Kidney (tissue), 22 donors: ENCODE measurements at places on chromosomes 13 and 19. TPM values are rescaled to one million over a fixed set of nuclear protein-coding genes. Genes with fewer than 3 reads are reported as not detected.

The OR10H1 gene
- 0.09 TPM for total RNA-seq

The MIR17HG gene
- 5.7 TPM for total RNA-seq

The CERS4 gene
- 36.5 TPM for total RNA-seq

The GJB2 gene
- 5.0 TPM for total RNA-seq

The PABPC3 gene
- total RNA-seq, result 0.22 TPM

The CDC34 gene
- 33.8 TPM for total RNA-seq

The CYP2F1 gene
- not detected for total RNA-seq

The PTPRH gene
- total RNA-seq, result 2.8 TPM

- DNase-seq, result no peak
These were observed 81.9 kb downstream of the ZNF726 start for GRCh38 chr19:23996549-23996948.

DNA sequence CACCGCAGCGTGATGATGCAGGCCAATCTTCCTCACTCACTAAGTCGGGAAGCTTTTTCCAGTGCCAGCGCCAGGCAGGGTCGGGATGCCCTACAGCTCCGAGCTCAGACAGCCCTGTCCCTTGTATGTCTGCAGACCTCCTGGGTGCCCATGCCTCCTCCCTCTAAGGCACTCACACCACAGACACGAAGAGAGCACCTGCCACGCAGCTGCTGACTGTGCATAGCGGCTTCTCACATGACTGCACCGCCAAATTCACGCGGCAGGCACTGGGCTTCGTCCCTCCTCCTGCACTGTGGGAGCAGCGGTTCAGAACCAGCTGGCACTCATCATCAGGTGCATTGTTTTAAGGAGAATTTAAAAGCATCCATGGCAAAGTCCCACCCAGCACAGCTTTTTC is 88.1 kb downstream of the SLC7A1 start:
- DNase-seq, result no peak

- DNase-seq, result no peak
These were observed 350.0 kb downstream of the DCT start for GRCh38 chr13:94129490-94129894.

DNA sequence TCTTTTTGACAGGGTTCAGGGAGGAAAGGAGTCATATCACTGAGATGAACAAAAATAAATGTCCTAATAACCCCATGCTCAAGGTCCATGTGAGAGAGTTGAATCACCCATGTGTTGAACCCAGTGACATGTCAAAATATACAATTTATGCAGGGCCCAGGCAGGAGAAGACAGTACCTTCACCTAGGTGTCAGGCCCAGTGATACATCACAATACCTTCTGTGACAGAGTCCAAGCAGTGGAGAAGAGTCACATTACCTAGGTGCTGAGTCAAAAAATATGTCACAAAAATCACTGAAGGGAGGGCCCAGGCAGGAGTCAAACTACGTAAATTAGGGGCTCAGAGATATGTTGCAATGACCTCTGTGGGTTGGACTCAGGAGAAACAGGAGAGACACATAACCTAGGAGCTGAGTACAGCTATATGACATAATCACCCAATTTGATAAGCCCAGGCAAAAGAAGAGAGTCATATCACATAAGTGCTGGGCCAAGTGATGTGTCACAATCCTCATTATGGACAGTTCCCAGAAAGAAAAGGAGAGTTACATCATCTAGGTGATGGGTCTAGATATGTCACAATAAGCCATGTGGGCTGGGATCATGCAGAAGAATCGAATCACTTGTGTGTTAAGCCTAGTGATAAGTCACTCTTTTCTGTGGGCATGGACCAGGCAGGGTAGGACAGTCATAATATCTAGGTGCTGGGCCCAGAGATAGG is 13.8 kb upstream of the ZNF724 start:
- DNase-seq, result no peak

GRCh38 chr19:38893341-38893771 is 6.1 kb downstream of the SIRT2 start:
- DNase-seq, result no peak

GRCh38 chr13:101773062-101773461 is 320.6 kb downstream of the ITGBL1 start:
- peak; percentile 21 for DNase-seq

- no peak for DNase-seq
These were observed 291.1 kb downstream of the GPC6 start for GRCh38 chr13:93517658-93518057.

- no peak for DNase-seq
These were observed 10.7 kb downstream of the HS6ST3 start for GRCh38 chr13:96100457-96101220.

DNA sequence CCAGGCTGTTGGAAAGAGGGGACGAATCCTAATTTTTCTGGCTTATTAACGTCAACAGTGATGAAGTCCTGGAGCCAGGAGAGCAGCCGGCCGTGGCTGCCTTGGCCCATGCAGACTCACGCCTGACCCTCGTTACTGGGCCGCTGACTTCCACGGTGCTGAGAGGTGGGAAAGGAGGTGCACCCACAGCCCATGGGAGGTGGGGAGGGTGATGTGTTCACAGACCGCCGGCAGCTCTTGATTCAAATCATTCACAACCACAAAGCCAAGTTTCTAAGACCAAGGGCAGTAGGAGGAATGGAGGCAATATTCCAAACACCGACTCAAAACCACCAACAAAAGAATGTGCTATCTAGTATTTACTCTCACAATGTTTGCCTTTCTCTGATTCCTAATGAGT is 24.3 kb downstream of the COL4A2 start:
- DNase-seq, result no peak

GRCh38 chr13:112113348-112113747 is 46.4 kb downstream of the SOX1 start:
- no peak for DNase-seq

DNA sequence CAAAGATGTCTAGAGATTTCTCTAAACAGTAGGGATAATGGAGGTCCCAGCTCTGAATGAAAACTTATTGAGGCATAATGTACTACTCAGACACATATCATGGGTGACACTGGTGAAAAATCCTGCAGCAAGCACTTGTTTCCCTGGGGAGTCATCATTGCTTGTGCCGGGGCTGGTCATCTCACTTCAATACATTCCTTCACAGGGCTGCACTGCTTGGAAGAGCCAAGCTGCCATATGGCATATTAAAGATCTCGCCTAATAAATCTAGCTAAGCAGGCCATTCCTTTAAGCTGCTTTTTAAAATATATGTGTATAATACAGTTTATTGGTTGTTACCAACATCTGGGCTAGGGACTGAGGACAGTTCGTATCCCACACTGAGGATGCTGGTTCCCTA is 332.2 kb upstream of the GPC6 start:
- DNase-seq, result no peak

DNA sequence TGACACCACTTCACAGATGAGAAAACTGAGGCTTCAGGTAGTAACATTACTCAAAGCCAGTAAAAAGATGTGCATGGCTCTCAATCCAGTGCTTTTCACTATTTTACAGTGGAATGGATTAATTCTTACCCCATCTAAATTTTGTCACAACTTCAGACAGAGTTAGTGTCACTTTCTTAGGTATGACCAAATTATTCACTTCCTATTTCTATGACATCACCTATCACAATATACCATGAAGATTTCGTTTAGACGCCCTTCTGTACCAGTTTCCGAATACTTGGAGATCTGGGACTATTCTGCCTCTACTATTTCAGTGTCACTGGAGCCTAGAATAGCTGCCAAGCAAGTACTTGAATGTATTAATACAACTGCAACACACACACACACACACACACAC is 437.5 kb downstream of the KLF12 start:
- DNase-seq, result no peak

GRCh38 chr13:41520016-41520659 is 62.8 kb downstream of the RGCC start:
- no peak for DNase-seq

DNA sequence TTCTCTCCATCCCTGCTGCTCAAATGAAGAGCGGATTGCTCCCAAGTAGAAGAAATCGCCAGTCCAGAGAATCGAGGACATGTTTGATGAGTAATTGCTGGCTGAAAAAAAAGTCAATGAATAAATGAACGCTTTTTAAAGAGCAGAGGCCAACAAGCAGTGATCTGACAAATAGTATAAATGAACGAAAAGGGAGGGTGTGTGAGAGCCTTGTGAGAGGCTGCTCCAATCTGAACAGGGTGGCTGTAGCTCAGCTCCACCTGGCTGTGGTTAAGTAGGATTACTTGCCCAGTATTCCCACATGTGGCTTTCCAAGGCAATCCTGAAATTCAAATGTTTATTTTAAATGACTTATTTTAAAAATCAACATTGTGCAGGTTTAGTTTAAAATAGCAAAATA is 117.1 kb downstream of the TSHZ3 start:
- DNase-seq, result no peak

GRCh38 chr19:49812997-49813861 is at the start of gene FUZ:
Gene FUZ, minus strand, starts transcription at chr19:49813292. Its CDS starts 186 bp downstream, at chr19:49813106.
- DNase-seq, result peak; percentile 99

- peak; percentile 93 for DNase-seq
These were observed 924 bp downstream of the TRAPPC5 start for GRCh38 chr19:7681340-7682174.

DNA sequence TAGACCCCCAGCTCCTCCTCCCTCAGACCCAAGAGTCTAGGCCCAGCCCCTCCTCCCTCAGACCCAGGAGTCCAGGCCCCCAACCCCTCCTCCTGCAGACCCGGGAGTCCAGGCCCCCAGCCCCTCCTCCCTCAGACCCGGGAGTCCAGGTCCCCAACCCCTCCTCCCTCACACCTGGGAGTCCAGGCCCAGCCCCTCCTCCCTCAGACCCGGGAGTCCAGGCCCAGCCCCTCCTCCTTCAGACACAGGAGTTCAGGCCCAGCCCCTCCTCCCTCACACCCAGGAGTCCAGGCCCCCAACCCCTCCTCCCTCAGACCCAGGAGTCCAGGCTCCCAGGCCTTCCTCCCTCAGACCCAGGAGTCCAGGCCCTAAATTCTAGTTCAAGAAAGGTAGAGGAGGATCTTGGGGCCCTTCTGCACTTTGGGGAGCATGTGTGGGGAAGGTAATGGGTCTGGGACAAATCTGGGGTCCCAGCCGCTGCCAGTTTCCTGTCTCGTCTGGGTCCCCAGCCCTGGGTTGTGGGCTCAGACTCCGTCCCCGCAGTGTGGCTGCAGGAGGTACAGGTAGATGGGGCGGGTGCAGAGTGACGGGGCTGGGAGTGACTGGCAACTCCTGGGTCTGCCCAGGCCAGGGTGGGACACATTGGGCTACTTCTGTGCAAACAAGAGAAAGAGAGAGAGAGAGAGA is 3.2 kb upstream of the TMEM190 start:
- DNase-seq, result no peak

DNA sequence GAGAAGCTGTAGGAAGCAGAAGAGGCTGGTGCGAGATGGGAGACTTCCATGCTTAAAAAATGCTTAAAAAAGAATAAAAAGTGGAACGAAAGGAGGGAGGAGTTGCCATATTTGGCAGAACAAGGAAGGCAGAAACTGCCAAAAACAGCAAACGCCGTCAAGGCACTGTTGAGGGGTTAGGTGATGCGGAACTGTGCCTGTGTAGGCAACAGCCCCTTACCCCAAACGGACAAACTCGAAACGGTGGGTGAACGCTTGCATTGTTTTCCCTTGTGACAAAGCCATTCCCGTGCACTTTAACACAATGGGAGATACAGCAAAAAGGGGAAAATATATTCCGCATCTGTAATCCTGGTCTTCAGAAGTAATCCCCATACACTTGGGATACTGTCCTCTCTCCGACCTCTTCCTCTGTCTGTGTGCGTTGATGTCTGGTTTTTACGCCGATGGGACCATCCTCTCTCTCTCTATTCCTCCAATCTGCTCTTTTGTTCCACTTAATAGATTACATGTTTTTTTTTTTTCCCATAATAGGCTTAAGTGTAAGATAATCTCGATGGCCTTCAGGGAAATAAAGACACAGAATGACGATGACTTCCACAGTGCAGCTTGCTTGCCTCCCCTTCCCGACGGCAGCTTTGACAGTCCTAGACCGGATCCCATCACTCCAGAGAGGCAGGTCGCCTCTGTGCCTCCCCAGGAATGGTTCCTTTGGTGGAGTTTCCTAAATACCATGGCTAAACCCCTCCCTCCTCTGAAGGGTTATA is 132.7 kb upstream of the RNF113B start:
- no peak for DNase-seq

DNA sequence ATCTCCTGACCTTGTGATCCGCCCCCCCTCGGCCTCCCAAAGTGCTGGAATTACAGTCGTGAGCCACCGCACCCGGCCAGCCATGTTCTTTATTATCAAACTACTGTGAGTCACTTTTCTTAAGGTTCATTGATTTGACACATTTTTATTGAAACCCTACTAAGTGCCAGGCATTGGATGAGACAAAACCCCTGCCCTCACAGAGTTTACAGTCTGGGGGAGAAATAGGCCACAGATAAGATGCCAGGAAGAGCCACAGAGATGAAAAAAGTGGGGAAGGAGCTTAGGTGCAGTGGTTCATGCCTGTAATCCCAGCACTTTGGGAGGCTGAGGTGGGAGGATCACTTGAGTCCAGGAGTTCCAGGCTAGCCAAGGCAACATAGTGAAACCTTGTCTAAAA is 14.5 kb upstream of the MAP2K2 start:
- DNase-seq, result no peak

DNA sequence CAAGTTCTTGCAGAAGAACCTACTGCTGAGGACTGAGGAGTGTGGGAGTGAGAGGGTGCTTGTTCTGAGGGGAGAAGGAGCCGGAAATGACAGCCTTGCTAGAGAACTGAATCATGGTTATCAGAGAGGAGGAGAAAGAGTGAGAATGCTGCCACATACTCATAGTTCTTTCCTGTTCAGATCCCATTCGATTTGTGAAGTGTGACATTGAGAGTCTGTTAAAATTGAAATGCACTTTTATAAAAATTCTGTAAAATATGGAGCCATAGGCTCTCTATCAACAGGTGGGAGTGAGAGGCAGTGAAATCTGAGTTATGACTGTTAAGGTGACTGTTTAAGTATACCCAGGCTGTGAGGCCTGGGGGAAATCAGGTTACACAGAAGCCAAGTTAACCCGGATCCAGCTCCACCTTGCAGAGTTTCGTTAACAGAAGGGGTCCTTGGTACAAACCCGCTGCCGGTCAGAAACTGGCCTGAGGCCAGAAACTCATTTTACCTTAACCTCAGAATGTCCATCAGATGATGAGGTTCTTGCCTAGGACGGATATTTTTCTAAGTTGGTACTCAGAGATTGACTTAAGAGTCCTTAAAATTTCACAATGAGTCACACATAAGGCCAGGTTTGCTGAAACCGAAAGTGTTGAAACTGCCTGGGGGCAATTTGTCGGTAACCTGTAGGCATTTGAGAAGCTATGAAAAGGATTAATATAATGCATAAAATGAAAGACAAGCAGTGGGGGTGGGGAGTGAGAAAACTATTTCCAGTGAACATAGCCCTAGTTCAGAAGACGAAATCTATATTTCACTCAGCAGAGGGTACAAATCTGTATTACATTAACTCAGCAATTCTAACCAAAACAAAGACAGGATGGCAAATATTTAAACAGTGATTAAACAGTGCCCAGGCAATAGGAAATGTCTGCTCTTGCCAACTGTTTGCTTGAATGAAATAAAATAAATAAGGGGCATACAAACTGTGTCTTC is 350.5 kb downstream of the KCNRG start:
- DNase-seq, result no peak
